Colonic mucosa (tissue), 4 donors: ENCODE measurements at places on chromosomes 13 and 19. TPM values are rescaled to one million over a fixed set of nuclear protein-coding genes. Genes with fewer than 3 reads are reported as not detected.

Gene PCDH17
- 2.4 TPM for total RNA-seq

- H3K27ac ChIP-seq = no peak overlapping the region
- no peaks in the 10 kb centered on the region for H3K36me3 ChIP-seq
Measured at GRCh38 chr13:81916461-81916860, 1575.5 kb upstream of the SPRY2 start.

DNA sequence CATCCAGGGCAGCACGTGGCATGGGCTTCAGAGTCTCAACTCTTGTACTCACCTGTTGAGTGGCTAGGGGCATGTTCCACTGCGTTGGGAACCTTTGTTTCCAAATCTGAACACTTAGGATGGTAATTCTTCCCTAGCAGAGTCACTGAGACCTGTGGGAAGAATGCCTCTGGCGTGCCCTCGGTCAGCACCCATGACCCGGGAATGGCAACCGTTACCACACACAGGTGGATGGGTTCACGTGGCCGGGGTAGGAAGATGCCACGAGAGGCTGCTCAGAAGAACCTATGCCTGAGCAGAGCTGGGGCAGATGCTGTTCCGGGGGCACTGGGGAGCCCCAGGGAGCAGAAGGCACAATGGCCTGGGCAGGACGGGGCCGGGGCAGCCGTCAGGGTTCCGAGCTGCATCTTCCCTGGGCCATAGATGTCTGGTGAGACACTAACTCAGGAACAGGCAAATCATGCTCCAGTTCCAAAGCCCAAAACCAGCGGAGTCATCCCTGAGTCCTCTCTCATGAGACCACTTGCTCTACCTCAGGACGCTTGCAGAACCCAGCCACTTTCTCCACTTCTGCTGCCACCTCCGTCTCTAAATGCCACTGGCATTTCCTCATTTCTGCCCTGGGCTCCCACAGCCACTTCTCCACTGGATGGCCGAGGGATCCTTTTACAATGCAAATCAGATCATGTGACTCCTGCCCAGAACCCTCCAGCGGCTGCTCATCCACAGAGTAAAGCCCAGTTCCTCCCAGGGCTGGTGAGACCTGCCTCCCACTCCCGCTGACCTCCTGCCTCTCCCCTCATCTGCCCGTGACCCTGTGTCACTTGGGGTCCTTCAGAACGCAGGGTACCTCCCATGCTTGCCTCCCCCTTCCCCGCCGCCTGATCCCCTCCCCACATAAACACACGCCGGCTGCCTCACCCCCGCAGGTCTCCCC lies 36.7 kb downstream of the FAM124A start:
- no peak for DNase-seq
- no peak overlapping the region for H3K4me3 ChIP-seq
- no peaks in the 10 kb centered on the region for H3K36me3 ChIP-seq
- no peaks in the 10 kb centered on the region for H3K27me3 ChIP-seq

DNA sequence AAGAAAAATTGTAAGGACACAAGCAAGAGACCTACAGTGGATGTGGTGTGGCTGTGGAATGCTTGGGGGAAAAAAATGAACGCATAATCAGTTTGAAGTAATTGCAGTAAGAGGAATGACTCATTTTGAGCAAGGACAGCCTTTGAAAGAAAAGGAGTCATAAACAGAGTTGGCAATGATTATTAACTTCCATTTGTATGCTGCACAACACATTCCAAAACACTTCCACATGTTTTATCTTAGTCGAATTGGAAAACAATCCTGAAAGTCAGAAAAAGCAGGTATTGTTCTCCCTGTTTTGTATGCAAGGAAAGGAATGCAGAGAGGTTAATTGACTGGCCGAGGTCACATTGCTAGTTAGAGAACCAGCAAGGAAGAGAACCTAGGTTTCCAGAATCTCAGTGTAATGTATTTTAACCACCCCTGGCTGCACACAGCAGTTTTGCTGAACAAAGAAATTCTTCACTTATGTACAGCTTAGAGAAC lies 630.0 kb upstream of the MIR17HG start:
- H3K36me3 ChIP-seq = no peaks in the 10 kb centered on the region
- no peak overlapping the region for H3K27ac ChIP-seq
- H3K4me3 ChIP-seq = no peak overlapping the region
- DNase-seq = no peak
- H3K4me1 ChIP-seq = no peaks in the 10 kb centered on the region
- no peaks in the 10 kb centered on the region for H3K27me3 ChIP-seq

GRCh38 chr13:71797517-71797916 lies 69.5 kb downstream of the DACH1 start:
- H3K27ac ChIP-seq = no peak overlapping the region
- H3K36me3 ChIP-seq = no peaks in the 10 kb centered on the region
- no peak overlapping the region for H3K4me3 ChIP-seq
- H3K4me1 ChIP-seq = no peaks in the 10 kb centered on the region
- no peaks in the 10 kb centered on the region for H3K27me3 ChIP-seq

GRCh38 chr19:15297416-15298224 lies 34.7 kb downstream of the BRD4 start:
- H3K4me1 ChIP-seq = peaks cover 25% of the 10 kb centered on the region
- H3K27me3 ChIP-seq = no peaks in the 10 kb centered on the region
- no peak overlapping the region for H3K4me3 ChIP-seq
- peak; percentile 39 for DNase-seq
- no peak overlapping the region for H3K27ac ChIP-seq
